Stimulated activated naive CD8-positive, alpha-beta T cell treated with anti-CD3 and anti-CD28 coated beads, Interleukin-15, Interleukin-2, amounts not matched to agents 100 U/mL and 50 U/mL, for 24 hours (primary cell): ENCODE measurements at places on chromosomes 7 and 10.

GRCh38 chr10:113697595-113697994, 17.9 kb downstream of the CASP7 start:
- no peak for DNase-seq

DNA sequence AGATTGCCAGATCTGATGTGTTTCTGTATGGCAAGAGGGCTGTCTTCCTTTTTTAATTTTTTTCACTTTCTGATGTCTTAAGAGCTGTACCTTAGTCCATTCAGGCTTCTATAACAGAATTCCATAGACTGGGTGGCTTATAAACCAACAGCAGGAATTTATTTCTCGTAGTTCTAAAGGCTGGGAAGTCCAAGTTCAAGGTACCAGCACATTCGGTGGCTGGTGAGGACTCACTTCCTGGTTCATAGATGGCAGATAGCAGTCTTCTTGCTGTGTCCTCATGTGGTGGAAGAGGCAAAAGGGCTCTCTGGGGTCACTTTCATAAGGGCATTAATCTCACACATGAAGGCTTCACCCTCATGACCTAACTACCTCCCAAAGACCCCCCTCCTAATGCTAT, 20.8 kb downstream of the GPNMB start:
- no peak for DNase-seq

- peak; percentile 92 for DNase-seq
These were observed at the start of gene AGBL3 for GRCh38 chr7:134986363-134987251. TSS of gene AGBL3 (plus strand) at chr7:134986508. CDS start at chr7:134987934, 1,426 bp downstream.

GRCh38 chr10:1211844-1212570, 155.8 kb downstream of the WDR37 start:
- no peak for DNase-seq

DNA sequence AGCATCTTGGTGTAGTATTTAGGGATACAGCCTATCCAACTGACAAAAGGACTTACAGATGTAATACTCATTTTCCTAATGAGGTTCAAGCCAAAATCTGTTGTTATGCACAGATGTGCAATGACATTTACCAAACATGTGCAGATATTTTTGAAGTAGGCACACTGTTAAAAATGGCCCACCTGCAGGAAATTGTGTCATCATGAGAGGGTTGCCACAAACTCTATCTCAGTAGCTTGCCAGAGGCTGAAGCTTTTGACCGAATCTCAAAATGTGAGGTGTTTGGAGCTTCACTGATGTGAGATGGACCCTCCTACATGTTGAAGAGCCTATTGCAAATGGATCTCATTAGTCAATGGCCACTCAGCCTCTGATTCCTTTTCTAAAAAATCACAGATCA, 89.7 kb upstream of the CSTF2T start:
- no peak for DNase-seq

GRCh38 chr10:118542745-118543144, 52.7 kb downstream of the PRLHR start:
- DNase-seq: no peak

- no peak for DNase-seq
These were observed 51.4 kb upstream of the SLC35B4 start for GRCh38 chr7:134367956-134368749.

DNA sequence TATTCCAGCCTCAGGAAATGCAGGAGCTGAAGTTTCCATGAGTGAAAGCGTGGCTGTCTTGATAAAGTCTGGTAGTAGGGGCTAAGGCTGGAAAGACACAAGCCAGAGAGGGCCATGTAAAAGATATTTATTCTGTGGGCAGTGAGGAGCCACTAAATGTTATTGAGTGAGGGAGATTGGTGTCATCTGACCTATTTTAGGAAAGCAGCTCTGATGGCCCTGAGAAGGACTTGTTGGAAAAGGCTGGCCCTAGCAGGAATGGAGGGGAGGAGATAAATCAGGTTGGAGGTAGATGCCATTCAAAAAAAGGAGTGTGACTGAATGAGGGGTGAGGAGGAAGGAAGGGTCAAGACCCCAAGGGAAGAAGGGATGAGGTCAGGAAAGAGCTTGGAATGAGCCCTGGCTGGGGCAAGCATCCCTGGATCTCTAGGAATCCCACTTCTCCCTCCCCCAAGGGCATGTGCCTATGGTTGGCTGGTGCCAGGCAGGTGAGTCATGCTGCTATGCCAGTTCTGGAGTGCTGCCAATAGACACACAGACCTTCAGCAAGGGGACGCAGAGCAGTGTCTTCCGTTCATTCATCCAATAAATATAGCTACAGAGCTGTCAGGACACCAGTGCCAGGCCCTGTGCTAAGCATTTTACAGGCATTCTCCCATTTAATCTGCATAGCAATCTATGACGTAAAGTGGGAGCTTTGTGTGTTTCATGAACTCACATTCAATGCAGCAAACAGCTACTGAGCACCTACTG, 2.0 kb downstream of the ANKRD2 start:
- DNase-seq: no peak

GRCh38 chr10:98474628-98475027, 27.9 kb upstream of the HPS1 start:
- no peak for DNase-seq

DNA sequence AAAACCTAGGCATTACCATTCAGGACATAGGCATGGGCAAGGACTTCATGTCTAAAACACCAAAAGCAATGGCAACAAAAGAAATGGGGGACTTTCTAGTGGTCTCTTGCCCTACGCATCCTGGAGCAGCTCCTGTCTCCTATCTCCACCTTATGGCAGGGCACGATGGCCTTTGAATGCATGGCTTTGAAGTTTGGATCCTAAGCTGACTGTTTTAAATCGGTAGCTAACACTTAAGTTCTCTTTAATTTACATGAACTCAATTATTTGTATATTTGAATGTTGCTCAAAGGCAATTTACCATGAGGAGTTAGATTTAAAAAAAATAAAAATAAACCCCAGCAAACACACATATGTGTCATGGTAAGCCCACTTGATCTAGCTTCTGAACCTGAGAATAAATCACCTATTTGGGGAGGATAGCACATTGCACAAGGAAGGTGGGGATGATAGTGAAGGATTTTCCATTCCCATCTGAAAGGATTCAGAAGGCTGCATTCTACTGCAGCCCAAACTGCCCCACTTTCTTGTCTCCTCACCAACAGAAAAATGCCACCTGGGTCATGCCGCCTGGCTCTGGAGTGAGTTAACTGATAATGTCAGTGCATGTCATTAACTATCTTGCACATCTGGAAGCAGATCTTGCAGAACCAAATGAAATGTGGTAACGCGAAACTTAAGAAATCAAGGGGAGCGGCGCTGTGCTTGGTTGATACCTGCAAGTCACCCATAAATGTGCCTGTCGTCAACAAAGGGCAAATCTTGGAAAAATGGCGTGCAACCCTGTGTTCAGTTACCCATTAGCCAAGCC, 12.4 kb downstream of the KLF6 start:
- no peak for DNase-seq

GRCh38 chr10:30166929-30167328, 107.5 kb upstream of the JCAD start:
- no peak for DNase-seq

- DNase-seq: no peak
These were observed 439.6 kb downstream of the CALN1 start for GRCh38 chr7:71972534-71972933.

- DNase-seq: no peak
These were observed 7.5 kb downstream of the AGK start for GRCh38 chr7:141558544-141559183.

DNA sequence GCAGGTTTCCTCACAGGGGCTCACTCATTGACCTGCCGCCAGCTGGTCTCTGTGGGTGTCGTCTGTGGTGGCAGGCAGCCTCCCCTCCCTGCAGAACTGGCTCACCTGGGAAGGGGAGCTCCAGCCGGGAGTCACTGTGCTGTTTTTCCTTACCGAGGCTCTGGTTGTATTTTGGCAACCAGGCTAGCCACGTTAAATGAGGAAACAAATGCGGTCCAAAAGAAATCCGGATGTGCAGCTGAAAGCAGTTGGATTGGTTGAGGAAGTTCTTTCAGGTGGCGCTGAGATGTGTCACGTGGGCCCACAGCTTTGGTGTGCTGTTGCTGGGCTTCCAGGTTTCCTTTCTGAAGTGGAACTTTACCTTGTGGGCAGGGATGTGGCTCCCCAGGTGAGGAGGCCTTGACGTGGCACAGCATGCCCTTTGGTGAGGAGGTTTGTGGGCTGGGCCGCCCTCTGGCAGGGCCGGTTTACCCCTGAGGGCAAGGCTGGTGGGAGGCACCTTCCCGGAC, 14.2 kb downstream of the MTURN start:
- DNase-seq: peak; percentile 37

DNA sequence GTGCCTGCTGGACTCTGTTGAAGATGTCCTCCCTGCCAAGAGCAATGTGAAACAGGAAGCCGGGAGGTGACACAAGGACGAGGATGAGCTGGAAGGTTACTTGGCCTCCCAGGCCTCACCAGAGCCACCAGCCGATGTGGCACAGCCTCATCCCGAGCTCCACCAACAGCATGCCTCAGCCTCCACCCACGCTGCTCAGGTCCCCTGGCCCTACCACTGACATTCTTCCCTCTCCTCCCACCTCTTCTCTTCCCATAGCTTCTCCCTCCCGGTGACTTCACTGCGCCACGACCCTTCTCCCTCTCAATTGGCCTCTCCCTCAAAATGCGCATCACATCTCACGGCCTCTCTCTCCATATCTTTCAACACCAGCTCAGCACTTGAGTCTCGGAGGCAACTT, 249.9 kb downstream of the SKAP2 start:
- no peak for DNase-seq

DNA sequence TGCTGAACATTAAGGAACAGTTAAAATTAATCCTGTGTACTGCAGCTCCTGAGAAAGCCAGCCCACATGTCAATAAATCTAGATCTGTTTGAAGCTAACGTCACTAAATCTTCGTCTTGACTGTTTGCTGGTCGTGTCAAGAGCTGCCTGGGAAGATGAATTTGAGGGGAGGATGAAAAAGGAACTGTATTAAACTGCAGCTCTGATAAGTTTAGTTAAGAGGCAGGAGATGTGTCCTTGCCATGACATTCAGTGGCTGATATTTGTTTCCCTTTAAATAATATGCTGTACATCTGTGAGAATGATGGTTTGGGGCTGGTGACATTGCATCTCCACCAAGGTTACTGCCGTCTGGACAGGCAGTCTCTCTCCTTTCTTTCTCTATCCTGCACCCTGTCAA, 435.3 kb downstream of the LRMDA start:
- no peak for DNase-seq

DNA sequence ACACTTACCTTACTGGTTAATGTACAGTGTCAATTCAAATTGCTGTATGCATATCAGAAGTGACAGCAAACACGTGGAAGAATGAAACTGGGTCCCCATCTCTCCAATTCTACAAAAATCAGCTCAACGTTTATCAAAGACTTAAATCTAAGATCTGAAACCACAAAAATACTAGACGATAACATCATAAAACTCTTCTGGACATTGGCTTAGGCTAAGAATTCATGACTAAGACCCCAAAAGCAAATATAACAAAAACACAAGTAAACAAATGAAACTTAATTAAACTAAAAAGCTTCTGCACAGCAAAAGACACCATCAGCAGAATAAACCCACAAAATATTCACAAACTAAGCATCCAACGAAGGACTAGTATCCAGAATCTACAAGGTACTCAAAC, 35.9 kb upstream of the PFKP start:
- no peak for DNase-seq
